ENCODE measurements at places on chromosomes 1 and 21. TPM values are rescaled to one million over a fixed set of nuclear protein-coding genes. Genes with fewer than 3 reads are reported as not detected.
A peak's percentile ranks its signal among the peaks of the same experiment; 100 is the strongest.

DNA sequence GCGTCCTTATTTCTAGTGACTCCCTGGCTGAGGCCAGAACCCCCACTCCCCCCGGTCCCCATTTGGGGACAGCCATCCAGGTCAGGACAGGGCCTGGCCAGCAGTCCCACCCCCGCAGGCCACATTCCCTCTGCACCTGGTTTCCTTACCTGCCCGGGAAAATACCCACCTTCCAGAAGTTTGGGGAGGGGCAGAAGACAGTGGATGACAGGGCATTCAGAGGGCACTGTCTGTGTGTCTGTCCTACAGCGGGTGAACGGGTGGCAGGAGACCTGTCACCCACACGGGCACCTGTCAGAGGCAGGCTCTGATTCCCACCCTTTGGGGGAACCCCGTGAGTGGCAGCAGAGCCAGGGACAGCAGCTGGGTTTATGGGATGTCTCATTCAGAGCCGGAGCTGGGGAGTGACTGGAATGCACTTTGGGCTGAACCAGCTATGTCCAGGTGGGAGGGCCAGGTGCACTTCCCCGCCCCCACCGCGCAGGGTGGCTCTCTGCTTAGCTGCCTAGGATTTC is 2.0 kb downstream of the ARHGEF16 start:
- H3K36me3 ChIP-seq, result no peaks in the 10 kb centered on the region
- no peaks in the 10 kb centered on the region for H3K27me3 ChIP-seq
- H3K27ac ChIP-seq, result no peak overlapping the region
- no peak for DNase-seq

DNA sequence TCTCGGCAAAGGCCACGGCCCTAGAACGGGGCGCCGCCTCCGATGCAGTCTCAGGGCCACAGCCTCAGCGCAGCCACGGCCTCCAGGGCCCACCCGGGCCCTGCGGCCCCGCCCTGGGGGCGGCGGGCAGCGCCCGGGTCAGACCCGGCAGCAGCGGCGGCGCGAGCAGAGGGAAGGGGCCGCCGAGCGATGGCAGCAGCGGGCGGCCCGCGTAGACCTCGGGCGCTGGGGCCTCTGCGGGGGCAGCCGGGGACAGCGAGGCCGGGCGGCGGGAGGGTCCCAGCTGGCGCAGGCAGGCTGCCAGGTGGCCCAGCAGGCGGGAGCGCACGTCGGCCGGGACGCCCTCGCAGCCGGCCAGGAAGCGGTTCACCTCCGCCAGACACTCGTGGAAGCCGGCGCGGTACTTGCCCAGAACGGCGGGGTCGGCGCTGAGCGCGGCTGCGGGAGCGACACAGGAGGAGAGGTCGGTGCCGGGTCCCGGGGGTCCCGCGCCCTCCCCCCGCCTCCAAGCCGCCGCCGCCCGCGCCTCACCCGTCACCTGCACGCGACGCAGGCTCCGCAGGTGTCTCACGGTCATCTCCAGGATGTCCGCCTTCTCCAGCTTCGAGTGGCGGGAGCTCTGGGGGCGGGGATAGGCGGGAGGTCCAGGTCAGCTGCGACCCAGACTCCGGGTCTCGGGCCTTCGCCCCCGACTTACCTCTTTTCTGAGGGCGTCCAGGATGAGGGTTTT is 737 bp downstream of the HES4 start:
- no peak overlapping the region for H3K27ac ChIP-seq
- peak; percentile 84 for DNase-seq
- no peaks in the 10 kb centered on the region for H3K27me3 ChIP-seq
- H3K4me3 ChIP-seq, result peak overlapping the region; percentile 78

GRCh38 chr1:154807048-154807591 is 63.0 kb downstream of the KCNN3 start:
- peaks cover 50% of the 10 kb centered on the region for H3K27me3 ChIP-seq
- H3K27ac ChIP-seq, result no peak overlapping the region
- H3K36me3 ChIP-seq, result no peaks in the 10 kb centered on the region
- DNase-seq, result no peak

GRCh38 chr1:96104506-96104905 is 617.1 kb upstream of the PTBP2 start:
- no peak overlapping the region for H3K4me3 ChIP-seq
- H3K27me3 ChIP-seq, result peaks cover 40% of the 10 kb centered on the region
- no peaks in the 10 kb centered on the region for H3K36me3 ChIP-seq
- DNase-seq, result no peak
- H3K4me1 ChIP-seq, result no peaks in the 10 kb centered on the region

DNA sequence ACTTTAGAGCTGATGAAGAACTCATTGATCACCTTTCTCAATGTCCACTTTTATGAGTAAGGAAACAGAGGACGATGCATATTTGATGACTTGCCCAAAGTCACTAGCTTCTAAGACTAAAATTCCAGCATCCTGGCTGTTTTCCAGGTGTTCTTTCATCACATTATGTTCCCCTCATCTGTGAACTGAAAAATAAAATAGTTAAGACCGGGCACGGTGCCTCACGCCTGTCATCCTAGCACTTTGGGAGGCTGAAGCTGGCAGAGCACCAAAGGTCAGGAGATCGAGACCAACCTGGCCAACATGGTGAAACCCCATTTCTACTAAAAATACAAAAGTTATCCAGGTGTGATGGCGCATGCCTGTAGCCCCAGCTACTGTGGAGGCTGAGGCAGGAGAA is 297.5 kb downstream of the DUSP10 start:
- H3K27me3 ChIP-seq, result peaks cover 2% of the 10 kb centered on the region
- H3K36me3 ChIP-seq, result no peaks in the 10 kb centered on the region
- H3K27ac ChIP-seq, result no peak overlapping the region
- H3K4me1 ChIP-seq, result peaks cover 20% of the 10 kb centered on the region

- no peak overlapping the region for H3K27ac ChIP-seq
- no peaks in the 10 kb centered on the region for H3K27me3 ChIP-seq
- H3K36me3 ChIP-seq, result no peaks in the 10 kb centered on the region
- no peaks in the 10 kb centered on the region for H3K4me1 ChIP-seq
- H3K4me3 ChIP-seq, result no peak overlapping the region
- no peak for DNase-seq
These were observed 91.9 kb upstream of the IGSF21 start for GRCh38 chr1:18015719-18016118.

RNU1-3 gene
- total RNA-seq, result 2,650 TPM

GRCh38 chr1:39204441-39205081 is at the start of gene MACF1:
Gene MACF1, plus strand, starts transcription at chr1:39204695. Its CDS starts 328 bp downstream, at chr1:39205023.
- peak within 1 kb of the TSS; percentile 98 for H3K27ac ChIP-seq
- peak within 1 kb of the TSS; percentile 89 for H3K4me3 ChIP-seq
- H3K36me3 ChIP-seq, result peaks cover 3% of the 10 kb centered on the region
- H3K27me3 ChIP-seq, result no peaks in the 10 kb centered on the region
- H3K4me1 ChIP-seq, result peaks cover 47% of the 10 kb centered on the region

DNA sequence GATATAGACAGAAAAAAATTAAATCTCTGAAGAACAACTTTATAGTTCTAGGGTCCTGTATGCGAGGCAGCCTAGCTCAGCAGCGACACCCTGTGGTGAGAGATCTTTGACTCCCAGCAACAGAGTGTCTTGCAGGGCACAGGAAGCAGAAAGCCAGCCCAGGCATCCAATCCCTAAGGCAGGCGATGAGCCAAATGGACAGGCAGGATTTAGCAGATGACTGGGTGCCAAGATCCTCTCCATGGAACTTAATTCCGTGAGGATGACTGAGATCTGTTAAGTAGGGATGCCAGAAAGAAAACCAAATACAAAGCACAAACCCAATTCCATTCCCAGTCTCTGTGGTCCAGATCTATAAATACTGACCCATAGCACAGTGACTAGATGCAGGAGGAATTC is 38.8 kb downstream of the HLCS start:
- H3K4me1 ChIP-seq, result peaks cover 10% of the 10 kb centered on the region
- no peak overlapping the region for H3K4me3 ChIP-seq
- no peaks in the 10 kb centered on the region for H3K27me3 ChIP-seq
- no peak overlapping the region for H3K27ac ChIP-seq
- DNase-seq, result peak; percentile 92

- H3K27ac ChIP-seq, result no peak overlapping the region
- no peaks in the 10 kb centered on the region for H3K4me1 ChIP-seq
- H3K27me3 ChIP-seq, result no peaks in the 10 kb centered on the region
- peaks cover 5% of the 10 kb centered on the region for H3K36me3 ChIP-seq
These were observed 94.2 kb upstream of the DMRTA2 start for GRCh38 chr1:50517488-50517887.

PRAMEF18 gene
- total RNA-seq, result not detected

DNA sequence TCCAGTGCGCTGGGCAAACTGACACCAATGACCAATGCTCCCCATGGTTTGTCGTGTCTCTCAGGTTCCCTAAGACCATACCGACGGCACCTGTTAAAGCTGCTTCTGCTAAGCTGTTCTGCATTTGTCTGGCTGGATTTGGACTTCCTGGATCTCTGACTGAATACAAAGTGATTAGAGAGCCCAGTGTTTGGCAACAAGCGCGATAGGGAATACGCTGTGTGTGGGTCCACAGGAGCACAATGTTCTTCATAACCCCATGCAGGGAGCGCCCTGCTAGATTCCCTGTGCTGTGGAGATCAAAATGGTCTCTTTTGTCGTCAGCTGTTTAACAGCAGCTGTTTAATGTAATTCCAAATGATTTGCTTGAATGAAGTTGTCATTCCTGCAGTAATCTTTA is 26.0 kb upstream of the ESRRG start:
- no peak for DNase-seq
- no peaks in the 10 kb centered on the region for H3K36me3 ChIP-seq
- peaks cover 2% of the 10 kb centered on the region for H3K27me3 ChIP-seq
- H3K27ac ChIP-seq, result no peak overlapping the region
- H3K4me3 ChIP-seq, result no peak overlapping the region
- no peaks in the 10 kb centered on the region for H3K4me1 ChIP-seq

RPTN gene
- not detected for total RNA-seq

TNFRSF14 gene
- total RNA-seq, result 6.5 TPM

BMP8B gene
- total RNA-seq, result not detected

GRCh38 chr21:27422435-27422834 is 455.5 kb upstream of the ADAMTS5 start:
- H3K36me3 ChIP-seq, result peaks cover under 1% of the 10 kb centered on the region
- H3K4me1 ChIP-seq, result peaks cover 62% of the 10 kb centered on the region
- no peaks in the 10 kb centered on the region for H3K27me3 ChIP-seq
- no peak overlapping the region for H3K4me3 ChIP-seq
- peak overlapping the region; percentile 93 for H3K27ac ChIP-seq

GRCh38 chr1:29481031-29481430 is 244.7 kb downstream of the PTPRU start:
- no peak for DNase-seq
- no peaks in the 10 kb centered on the region for H3K36me3 ChIP-seq
- H3K27me3 ChIP-seq, result peaks cover 21% of the 10 kb centered on the region
- no peaks in the 10 kb centered on the region for H3K4me1 ChIP-seq
- H3K4me3 ChIP-seq, result no peak overlapping the region
- H3K27ac ChIP-seq, result no peak overlapping the region

DNA sequence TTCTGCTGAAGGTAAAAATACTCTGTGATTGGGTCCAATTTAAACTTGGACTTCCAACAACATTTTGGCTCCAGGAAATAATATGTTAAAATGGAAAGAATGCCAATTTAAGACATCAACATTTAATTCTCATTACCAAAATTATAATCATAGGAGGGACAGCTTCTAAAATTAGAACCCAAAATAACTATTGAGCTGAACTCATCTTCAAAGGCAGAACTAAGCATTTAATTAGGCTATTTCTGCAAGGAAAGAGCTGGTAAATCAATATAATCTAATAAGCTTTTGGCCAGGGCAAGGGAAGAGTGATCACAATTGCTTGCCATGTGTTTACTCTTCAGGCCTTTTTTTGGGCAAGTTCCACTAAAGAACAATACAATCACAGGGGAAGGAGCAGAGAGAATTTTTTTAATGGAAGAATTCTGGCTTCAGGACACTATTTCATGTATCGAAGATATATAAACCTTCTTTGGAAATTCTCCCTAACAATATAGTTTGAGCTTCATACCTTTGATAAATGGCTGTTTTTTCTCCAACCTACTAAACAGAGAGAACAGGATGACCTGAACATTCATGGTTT is 133.1 kb upstream of the PTBP2 start:
- H3K27ac ChIP-seq, result no peak overlapping the region
- H3K4me1 ChIP-seq, result no peaks in the 10 kb centered on the region
- no peak overlapping the region for H3K4me3 ChIP-seq
- no peak for DNase-seq

FCMR gene
- total RNA-seq, result not detected

DISP1 gene
- 4.1 TPM for total RNA-seq

DNA sequence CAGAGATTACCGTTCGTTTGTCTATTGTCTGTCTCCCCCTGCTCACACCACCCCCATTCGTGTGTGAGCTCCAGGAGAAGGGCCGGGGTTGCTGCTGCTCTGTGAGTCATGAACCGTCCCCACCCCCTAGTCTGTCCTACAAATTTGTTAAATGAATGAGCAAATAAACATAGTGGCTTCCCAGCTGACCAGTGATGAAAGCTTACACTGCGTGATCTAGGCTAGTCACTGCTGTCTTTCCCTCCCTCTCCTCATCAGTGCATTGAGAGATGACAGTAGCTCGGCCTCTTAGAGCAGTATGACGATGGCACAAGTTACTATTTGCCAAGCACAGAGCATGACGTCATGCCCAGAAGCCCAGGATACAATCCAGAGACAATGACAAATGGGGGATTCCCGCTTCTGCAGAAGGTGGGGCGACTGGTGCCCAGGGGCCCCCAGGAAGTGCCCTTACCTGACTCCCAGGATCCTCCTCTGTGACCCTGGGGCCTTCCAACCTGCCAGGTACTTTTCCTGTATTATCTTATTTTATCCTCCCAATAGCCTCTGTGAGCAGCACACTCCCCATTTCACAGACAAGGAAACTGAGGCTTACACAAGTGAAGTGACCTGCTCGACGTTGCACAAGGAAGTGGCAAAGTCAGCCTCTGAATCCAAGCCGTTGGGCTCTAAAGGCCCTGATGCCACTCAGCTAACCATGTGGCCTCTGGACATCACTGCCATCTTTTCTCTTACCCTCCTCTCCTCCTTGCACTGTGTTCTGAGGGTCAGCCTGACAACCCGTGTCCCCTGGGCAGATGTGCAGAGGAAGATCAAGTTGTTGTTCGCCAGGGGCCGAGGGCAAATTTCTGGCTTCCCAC is 8.6 kb upstream of the EPHA2 start:
- DNase-seq, result no peak
- H3K36me3 ChIP-seq, result no peaks in the 10 kb centered on the region
- peaks cover 34% of the 10 kb centered on the region for H3K4me1 ChIP-seq
- H3K27ac ChIP-seq, result peak overlapping the region; percentile 84
- no peak overlapping the region for H3K4me3 ChIP-seq

All from osteocyte (in vitro differentiated cells).